ENCODE measurements at places on chromosomes 2 and 18. TPM values are rescaled to one million over a fixed set of nuclear protein-coding genes. Genes with fewer than 3 reads are reported as not detected.

DNA sequence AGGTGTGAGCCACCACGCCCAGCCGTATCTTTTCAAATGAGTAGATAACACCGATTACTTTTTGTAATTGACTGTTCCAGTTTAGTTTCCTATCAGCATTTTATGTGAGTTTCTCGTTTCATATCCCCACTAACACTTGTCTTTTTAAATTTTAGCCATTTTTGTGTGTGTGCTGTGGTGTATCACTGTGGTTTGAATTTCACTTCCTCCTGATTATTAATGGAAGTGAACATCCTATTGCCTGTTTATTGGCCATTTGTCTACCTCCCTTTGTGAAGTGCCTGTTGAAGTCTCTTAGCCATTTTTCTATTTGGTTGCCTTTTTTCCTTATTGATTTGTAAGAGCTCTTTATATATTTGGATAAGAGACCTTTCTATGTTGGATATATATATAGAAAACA, 91.7 kb upstream of the STON1 start:
- DNase-seq: no peak

AQP12A gene
- not detected for total RNA-seq

ADRA2B gene
- total RNA-seq: 0.40 TPM

- no peak for DNase-seq
These were observed 8.1 kb downstream of the GMCL1 start for GRCh38 chr2:69837533-69837932.

GRCh38 chr2:199602271-199602895, 144.6 kb upstream of the SATB2 start:
- DNase-seq: no peak

DNA sequence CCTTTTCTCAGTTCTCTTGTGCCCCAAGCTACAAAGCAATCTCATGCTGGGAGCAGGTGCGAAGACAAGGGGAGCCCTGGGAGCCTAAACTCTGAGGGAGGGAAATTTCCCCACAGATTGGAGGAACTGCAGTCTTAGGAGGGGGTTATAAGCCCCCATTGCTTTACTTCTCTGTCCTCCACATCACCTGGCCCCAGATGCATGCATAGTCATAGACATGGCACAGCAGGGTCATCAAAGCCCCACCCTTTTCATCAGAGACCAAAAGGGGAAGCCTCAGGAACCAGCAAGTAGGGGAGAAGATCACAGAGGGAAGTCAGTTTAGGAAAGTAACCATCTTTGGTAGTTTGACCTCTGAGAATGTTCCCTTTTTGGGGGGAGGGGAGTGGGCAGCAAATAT, 33.7 kb downstream of the LANCL1 start:
- DNase-seq: no peak

TRPM8 gene
- not detected for total RNA-seq

GRCh38 chr2:205731583-205731981, 49.3 kb downstream of the NRP2 start:
- DNase-seq: no peak

STON1 gene
- total RNA-seq: 0.46 TPM

DNA sequence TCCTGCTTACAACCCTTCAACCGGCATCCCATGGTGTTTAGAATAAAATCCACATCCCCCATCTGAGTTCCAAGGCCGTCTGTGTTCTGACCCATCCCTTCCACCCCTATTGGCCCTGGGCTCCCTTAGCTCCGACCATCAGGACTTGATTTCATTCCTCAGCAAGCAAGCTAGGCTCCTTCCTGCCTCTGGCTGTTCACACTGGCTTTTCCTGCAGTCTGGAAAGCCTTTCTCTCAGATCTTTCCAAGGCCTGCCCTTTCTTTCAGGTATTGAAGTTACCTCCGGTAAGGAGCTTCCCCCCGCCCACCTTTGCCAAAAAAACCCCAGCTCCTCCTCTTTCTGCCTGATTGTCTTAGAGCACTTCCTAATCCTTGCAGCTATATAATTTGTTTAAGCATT, 86.8 kb downstream of the CLIP4 start:
- no peak for DNase-seq

RUFY4 gene
- total RNA-seq: not detected

PLEKHH2 gene
- 0.16 TPM for total RNA-seq

ARHGAP15 gene
- total RNA-seq: 25.6 TPM

DUSP2 gene
- total RNA-seq: 419 TPM

ALPP gene
- not detected for total RNA-seq

DNA sequence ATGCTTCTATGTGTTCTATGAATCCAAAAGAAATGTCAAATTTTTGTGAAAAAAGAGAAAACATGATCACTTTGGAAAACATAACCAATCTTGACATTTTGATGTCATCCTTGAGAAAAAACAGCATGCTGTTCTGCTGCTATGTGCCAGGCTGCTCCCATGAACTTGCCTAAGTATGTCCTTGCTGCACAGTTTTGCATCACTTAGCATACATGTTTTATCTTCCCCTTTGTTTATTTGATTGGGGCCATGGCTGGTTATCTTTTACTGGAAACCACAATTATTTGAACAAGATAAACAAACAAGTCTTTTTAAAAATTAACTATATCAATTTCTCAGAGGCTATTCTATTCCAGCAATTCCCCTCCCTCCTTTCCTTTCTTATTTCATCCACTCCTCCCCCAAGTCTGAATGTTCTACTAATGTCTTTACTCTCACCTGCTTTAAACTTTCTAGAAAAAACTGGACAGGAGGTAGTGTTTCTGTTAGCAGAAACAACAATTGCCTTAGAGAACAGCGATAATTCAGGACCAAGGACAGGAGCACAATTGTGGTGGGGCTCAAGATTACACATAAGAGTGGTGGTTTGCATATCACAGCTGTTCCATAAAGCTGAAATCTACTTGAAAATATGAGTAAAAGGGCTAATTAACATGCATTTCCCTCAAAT, 6.7 kb downstream of the AOX1 start:
- no peak for DNase-seq

DNA sequence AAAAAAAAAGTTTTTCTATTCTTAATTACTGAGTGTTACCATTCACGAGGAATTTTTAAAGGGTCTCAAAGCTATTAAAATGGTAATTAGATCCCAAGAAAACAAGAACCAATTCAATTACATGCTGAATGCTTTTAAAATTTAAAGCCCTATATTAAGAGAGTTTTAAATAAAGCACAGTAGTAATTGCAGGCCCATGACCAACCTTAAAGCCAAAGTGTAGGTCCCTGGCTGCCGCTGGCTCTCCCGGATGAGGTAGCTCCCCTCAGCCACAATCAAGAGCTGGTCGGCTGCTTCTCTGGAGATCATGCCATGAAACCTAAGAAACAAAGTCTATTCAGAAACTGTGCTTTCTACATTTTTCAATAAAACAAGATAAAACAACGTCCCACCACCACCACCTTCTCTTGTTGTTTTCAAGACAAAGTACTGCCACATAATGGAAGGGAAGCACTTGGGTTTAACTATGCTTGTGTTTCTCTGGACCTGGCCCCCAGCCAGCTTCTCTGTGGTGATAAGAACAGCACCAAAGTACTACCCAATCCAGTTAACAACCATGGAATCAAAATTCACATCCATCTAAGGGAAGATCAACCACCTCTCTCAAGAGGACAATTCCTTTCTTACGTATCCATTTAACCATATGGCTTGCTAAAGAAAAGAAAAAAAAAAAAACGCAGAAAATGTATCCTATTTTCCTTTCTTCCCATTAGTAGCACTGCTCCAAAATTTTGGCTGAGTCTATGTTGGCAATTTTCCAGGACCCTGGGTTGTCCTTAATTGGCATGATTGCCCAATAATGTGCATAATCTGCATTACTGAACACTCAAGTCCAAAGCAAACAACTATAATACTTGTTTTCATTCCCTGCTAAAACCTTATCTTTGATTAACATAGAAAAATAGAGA, 90.1 kb downstream of the CHN1 start:
- no peak for DNase-seq

GRCh38 chr2:40658941-40659340, 207.1 kb upstream of the SLC8A1 start:
- DNase-seq: no peak

DNA sequence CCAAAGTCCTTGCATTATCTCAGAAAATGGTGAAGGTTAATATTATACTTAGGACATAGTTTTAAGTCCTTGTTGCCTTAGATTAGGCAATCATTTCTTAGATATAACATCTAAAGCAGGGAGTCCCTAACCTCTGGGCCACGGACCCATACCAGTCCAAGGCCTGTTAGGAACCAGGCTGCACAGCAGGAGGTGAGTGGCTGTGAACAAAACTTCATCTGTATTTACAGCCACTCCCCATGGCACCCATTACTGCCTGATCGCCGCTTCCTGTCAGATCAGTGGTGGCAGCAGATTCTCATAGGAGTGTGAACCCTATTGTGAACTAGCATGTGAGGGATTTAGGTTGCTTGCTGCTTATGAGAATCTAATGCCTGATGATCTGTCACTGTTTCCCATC, 86.5 kb upstream of the MYO3B start:
- DNase-seq: no peak

DNA sequence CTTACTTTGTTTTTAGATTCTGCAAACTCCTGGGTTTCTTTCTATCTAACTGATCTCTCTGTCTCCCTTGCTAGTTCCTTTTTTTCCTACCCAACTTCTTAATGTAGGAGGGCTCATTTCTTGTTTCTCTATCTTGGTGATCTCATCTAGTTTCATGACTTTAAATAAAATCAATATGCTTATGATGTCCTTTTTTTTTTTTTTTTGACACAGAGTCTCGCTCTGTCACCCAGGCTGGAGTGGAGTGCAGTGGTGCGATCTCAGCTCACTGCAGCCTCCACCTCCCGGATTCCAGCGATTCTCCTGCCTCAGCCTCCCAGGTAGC, 42.2 kb upstream of the IL1RL1 start:
- DNase-seq: no peak

LRRTM4 gene
- not detected for total RNA-seq

DNA sequence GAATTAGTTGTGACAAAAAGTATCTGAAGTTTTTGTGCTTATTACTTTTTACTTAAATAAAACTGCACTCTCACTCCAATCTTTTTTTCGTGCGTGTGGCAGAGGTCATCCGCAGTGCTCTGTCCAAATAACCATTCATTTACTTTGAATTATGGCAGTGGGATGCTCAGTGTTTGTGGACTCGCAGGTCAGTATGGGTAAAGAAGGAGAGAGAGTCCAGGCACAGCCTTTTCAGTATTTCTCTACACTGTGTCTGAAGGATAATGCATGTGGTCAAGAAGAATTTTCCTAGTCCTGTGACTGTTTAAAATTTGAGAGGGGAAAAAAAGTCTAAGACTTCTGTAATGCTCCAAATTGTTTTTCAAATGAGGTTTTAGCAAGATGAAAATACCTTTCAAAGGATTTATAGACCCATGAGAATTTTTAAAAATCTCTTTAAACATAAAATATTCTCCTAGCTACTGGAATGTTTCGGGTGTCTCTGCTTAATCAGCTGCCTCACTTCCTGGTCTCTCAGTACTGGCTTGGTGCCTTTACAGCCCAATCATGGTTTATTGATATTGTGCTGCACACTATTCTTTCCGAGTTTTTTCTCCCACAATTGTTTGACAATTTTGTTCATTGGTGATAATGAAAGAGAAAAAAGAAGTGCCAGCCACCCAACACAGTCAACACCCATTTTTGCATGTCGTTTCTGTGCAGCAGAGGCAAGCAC, 453.2 kb downstream of the PTPRM start:
- no peak for DNase-seq

DNA sequence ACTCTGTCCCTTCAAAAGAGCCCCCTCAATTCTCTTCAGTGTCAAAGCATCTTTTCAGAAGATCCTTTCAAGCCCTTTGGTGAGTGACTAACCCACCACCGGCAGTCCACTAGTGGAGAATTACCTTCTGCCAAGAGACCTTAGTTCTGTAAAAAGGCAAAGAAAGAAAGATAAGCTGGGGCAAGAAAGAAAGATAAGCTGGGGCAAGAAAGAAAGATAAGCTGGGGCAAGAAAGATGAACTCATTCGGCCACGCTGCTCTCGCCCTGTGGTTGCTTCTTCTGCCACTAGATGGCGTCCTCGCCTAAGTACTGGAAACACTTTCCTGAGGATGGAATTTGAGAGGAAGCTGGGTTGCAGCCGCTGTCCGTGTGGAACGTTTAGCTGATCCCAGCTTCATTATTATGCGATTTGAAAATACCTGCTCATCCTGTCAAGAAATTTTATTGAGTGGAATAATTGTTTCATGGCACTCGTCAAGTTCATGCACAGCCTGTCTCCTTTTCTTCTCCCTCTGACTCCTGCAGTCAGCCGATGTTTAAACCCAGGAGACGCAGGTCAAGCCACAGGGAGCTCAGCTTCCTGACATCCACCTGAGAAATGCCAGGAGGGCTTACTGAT, 17.3 kb upstream of the ANXA4 start:
- peak; percentile 87 for DNase-seq

DNA sequence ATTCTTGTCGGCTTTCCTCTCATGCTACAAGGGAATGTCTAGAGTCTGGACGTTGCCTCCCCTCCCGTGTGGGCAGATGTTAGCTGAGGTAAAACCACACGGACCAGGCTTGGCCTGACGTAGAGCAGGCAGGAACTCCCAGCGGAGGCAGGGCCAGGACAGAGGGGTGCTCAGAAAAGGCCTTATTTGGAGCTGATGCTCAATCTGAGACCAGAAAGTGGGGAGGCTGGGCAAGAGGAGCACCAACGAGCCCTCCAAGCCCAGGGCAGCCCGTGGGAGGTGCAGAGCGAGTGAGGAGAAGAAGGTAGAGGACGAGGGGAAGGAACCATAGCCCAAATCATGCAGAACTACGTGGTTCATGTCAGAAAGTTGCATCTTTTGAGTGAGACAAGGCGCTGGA, 9.0 kb downstream of the TEX51 start:
- no peak for DNase-seq

DNA sequence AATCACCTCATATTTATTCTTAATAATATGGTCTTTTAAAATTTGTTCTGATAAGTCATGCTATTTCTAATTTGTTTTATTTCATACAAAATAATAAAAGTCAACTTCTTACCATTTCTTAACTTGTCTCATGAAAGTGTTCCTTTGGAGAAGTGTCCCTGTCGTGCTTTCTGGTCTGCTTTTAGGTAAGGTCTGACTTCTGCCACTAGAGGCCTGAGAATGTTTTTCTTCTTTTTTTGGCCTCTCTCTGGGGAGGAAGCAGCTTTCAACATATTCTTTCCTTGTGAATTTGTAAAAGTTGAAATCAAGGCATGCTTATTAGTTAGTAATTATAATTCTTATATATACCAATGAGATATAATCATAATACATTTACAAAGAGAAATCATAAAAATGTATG, 39.4 kb downstream of the MAP2 start:
- DNase-seq: no peak

- DNase-seq: no peak
These were observed 47.3 kb downstream of the ROCK1 start for GRCh38 chr18:21064347-21064746.

PROM2 gene
- 0.53 TPM for total RNA-seq

DNA sequence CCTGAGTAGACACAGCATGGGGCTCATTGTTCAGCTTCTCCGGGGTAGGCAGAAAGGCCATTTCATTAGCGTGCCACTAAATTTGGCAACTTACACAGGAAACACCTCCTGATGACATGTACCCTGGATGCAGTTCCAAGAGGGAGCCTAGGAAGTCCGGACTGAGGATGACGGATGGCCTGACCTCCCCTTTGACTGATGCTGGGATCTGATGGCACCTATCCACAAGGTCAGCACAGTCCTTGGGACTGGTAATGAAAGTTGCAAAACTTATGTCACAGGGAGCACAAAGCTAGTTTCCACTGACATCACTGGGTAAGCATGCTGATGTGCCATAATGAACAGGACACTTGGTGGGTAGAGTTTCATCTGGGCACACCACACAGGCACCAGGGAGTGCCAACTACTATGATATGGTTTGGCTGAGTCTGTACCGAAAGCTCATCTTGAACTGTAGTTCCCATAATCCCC, 126.7 kb upstream of the ARL4C start:
- no peak for DNase-seq
